A673 (cell line): ENCODE measurements at places on chromosomes 1 and 21. TPM values are rescaled to one million over a fixed set of nuclear protein-coding genes. Genes with fewer than 3 reads are reported as not detected.

- peaks cover 5% of the 10 kb centered on the region for H3K4me1 ChIP-seq
- no peak overlapping the region for H3K4me3 ChIP-seq
- H3K36me3 ChIP-seq, result no peaks in the 10 kb centered on the region
- DNase-seq, result no peak
- no peak overlapping the region for H3K27ac ChIP-seq
- H3K27me3 ChIP-seq, result no peaks in the 10 kb centered on the region
Observed at GRCh38 chr1:170284951-170285350, 139.2 kb downstream of the NTMT2 start.

DNA sequence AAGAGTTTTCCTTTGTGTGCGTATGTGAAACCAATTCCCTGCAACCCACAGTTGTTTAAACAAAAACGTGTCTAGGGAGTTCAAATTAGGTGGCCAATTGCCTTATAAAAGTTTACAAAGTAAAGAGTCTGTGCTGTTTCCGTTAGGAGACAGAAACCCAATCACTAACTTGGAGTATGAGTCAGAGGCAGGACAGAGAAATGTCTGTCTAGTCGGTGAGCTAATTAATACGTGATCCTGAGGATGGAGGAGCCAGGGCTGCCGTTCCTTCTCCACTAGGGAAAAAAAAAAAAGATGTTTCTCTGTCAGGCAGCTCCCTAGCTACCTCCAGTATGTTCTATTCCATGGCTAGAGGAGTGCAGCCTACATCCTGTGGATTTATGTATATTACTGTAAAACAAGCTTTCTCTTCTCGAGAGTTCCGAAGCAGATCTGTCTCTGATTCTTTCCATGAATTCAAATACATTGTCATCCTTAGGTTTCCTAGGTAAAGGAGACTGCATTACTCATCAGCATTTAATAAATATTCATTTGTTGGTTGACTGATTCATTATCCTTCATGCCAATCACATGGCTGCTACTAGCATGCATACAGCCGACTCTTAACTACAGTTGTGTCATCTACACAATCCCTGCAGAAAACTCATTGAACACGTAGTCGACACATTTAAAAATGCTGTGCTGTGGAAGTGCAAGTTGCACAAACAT lies 430.6 kb downstream of the KIF26B start:
- H3K36me3 ChIP-seq, result no peaks in the 10 kb centered on the region
- no peak for DNase-seq
- no peak overlapping the region for H3K4me3 ChIP-seq
- no peak overlapping the region for H3K27ac ChIP-seq
- H3K4me1 ChIP-seq, result no peaks in the 10 kb centered on the region

KRTAP22-1 gene
- total RNA-seq, result not detected in 2 replicates

PRAMEF11 gene
- not detected in 2 replicates for total RNA-seq

GRCh38 chr21:31426235-31426797 lies 82.3 kb upstream of the TIAM1 start:
- no peaks in the 10 kb centered on the region for H3K36me3 ChIP-seq
- H3K27me3 ChIP-seq, result no peaks in the 10 kb centered on the region
- no peak overlapping the region for H3K4me3 ChIP-seq
